ENCODE measurements at places on chromosomes 1 and 21. TPM values are rescaled to one million over a fixed set of nuclear protein-coding genes. Genes with fewer than 3 reads are reported as not detected.

GRCh38 chr1:161733526-161733925, 12.2 kb downstream of the FCRLB start:
- DNase-seq: no peak

GRCh38 chr1:2548068-2548589, 8.0 kb upstream of the TNFRSF14 start:
- DNase-seq: peak; percentile 96

DNA sequence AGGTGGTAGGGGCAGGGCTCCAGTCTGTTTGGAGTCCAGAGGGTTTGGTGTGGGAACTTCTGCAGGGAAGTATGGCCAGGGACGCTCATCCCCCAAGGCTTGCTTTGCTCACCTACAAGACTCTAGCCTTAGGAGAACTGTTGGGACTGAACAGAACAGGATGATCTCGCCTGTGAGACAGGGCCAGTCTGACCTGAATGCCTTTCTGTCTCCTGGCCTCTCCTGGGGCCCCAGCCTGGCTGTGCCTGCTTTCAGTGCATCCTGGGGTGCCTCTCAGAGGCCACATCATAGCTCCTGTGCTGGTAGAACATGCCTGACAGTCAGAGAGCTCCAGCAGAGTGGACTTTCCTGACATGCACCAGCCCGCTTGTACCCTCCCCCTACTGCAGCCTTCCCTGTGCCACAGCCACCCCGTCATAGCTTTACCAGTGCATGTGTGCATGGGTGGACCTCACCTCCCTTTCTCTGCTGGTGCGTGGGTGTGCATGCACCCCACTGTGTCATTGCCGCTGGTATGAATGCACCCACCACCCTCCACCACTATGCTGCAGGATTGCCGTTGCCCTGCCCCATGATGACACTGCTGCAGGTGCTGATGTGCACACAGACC, 165.8 kb downstream of the GIPC2 start:
- DNase-seq: no peak

- no peak for DNase-seq
These were observed 382 bp downstream of the TRMT1L start for GRCh38 chr1:185156288-185156853.

DNA sequence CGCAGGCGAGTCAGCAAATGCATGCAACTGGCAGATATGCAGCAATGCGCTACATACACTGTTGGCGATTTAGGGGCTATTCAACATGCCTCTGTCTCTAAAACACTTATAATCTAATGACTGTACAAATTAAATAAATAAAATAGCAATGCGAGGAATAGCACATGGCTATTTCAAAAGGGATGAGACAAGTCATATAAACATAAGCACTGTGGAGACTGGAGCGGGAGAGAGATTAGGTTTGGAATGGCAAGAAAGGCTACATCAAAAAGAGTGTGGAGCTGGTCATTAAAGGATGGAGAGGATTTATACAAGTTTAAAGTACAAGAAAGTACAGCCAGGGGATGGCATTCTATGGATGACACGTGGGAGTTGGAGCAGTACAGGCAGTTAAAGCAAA, 523.5 kb upstream of the CAMK1G start:
- no peak for DNase-seq

Gene HIVEP3
- total RNA-seq: 1.4 TPM

Gene PDC
- not detected for total RNA-seq

Gene CD52
- total RNA-seq: 5.3 TPM
